Mesenteric fat pad (tissue), 1 donor: ENCODE measurements at places on chromosomes 2 and 18. TPM values are rescaled to one million over a fixed set of nuclear protein-coding genes. Genes with fewer than 3 reads are reported as not detected.

GRCh38 chr2:231691251-231691772 is 17.0 kb upstream of the PTMA start:
- DNase-seq, result no peak

NETO1 gene
- 4.3 TPM for total RNA-seq

- DNase-seq, result peak; percentile 39
Measured at GRCh38 chr2:95344656-95345055, 47.5 kb downstream of the KCNIP3 start.

GRCh38 chr2:152638590-152638989 is 78.7 kb downstream of the PRPF40A start:
- DNase-seq, result no peak

- no peak for DNase-seq
Measured at GRCh38 chr2:33058716-33059470, 112.1 kb downstream of the LTBP1 start.
